Uterine smooth muscle cell (primary cell): ENCODE measurements at places on chromosomes 11 and 22. TPM values are rescaled to one million over a fixed set of nuclear protein-coding genes. Genes with fewer than 3 reads are reported as not detected.

CKAP5 gene
- total RNA-seq: 94.5 and 135 TPM in 2 replicates

RIBC2 gene
- 0.87 and 3.0 TPM in 2 replicates for total RNA-seq

SEC14L3 gene
- total RNA-seq: not detected in 2 replicates

DCDC1 gene
- total RNA-seq: 0.22 and 0.25 TPM in 2 replicates

PHF21B gene
- total RNA-seq: under 0.01 TPM in 1 of 2 replicates, not detected in the other

GANAB gene
- total RNA-seq: 315 and 475 TPM in 2 replicates

KBTBD4 gene
- total RNA-seq: 22.0 and 35.4 TPM in 2 replicates

OR8D4 gene
- not detected in 2 replicates for total RNA-seq

LMO2 gene
- total RNA-seq: 0.22 TPM in 1 of 2 replicates, not detected in the other

EFCAB6 gene
- 0.55 and 3.6 TPM in 2 replicates for total RNA-seq

CCND1 gene
- total RNA-seq: 524 and 1,083 TPM in 2 replicates

ARHGAP8 gene
- 0.11 and 0.25 TPM in 2 replicates for total RNA-seq

EHF gene
- not detected in 2 replicates for total RNA-seq

GRM5 gene
- under 0.01 and 0.11 TPM in 2 replicates for total RNA-seq

CD3E gene
- total RNA-seq: not detected in 2 replicates

PYGM gene
- total RNA-seq: 0.33 and 0.87 TPM in 2 replicates

ANO9 gene
- total RNA-seq: not detected in 2 replicates

OR8G1 gene
- total RNA-seq: not detected in 2 replicates

NXPE1 gene
- total RNA-seq: not detected in 2 replicates

GATD1 gene
- 28.3 and 31.2 TPM in 2 replicates for total RNA-seq

OR6T1 gene
- total RNA-seq: not detected in 2 replicates

DGCR6 gene
- 0.44 and 2.2 TPM in 2 replicates for total RNA-seq

ZNF280B gene
- 1.00 and 1.1 TPM in 2 replicates for total RNA-seq

ZC3H12C gene
- 9.7 and 16.9 TPM in 2 replicates for total RNA-seq

BTG4 gene
- total RNA-seq: not detected in 2 replicates

HEPHL1 gene
- total RNA-seq: 0.11 TPM in 1 of 2 replicates, not detected in the other

OR10A5 gene
- not detected in 2 replicates for total RNA-seq

SPA17 gene
- 17.1 and 26.1 TPM in 2 replicates for total RNA-seq

ARHGAP42 gene
- 6.3 and 11.5 TPM in 2 replicates for total RNA-seq
